ENCODE measurements at places on chromosomes 3 and 15. TPM values are rescaled to one million over a fixed set of nuclear protein-coding genes. Genes with fewer than 3 reads are reported as not detected.

OSBPL10 gene
- total RNA-seq, result 36.9 TPM

CXCR6 gene
- not detected for total RNA-seq

OR5K2 gene
- total RNA-seq, result not detected

CD96 gene
- total RNA-seq, result not detected

TBCCD1 gene
- total RNA-seq, result 23.3 TPM

PTX3 gene
- total RNA-seq, result 549 TPM

DNAH12 gene
- total RNA-seq, result 0.13 TPM

Data from articular chondrocyte of knee joint (primary cell).